ENCODE measurements at places on chromosomes 13 and 19.

- DNase-seq, result no peak
Measured at GRCh38 chr19:13987101-13987890, 18.8 kb downstream of the RFX1 start.

DNA sequence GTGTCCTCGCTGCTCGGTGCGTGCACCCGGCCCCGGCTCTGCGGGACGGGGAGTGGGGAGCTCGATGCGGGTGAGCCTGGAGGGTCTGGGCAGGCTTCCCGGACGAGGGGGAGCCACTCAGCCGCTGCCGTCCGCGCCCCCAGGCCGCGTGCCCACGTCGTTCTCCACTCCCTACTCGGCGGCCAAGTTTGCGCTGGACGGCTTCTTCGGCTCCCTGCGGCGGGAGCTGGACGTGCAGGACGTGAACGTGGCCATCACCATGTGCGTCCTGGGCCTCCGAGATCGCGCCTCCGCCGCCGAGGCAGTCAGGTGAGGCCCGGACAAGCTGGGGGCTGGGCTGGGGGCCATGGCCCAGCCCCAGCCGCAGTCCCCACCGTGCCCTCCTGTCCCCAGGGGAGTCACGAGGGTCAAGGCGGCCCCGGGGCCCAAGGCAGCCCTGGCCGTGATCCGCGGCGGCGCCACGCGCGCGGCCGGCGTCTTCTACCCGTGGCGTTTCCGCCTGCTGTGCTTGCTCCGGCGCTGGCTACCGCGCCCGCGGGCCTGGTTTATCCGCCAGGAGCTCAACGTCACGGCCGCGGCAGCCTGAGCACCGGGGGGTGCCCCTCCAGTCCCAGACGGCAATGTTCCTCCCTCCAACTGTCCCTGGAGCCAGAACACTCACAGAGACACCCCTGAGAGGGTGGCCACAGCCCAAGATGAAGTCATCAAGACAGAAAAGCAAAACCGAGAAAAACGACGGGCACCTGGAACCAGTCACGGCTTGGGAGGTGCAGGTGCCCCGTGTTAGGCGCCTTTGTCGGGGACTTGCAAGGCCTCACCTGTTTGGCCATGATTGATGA lies 2.5 kb upstream of the RPL36 start:
- DNase-seq, result no peak

DNA sequence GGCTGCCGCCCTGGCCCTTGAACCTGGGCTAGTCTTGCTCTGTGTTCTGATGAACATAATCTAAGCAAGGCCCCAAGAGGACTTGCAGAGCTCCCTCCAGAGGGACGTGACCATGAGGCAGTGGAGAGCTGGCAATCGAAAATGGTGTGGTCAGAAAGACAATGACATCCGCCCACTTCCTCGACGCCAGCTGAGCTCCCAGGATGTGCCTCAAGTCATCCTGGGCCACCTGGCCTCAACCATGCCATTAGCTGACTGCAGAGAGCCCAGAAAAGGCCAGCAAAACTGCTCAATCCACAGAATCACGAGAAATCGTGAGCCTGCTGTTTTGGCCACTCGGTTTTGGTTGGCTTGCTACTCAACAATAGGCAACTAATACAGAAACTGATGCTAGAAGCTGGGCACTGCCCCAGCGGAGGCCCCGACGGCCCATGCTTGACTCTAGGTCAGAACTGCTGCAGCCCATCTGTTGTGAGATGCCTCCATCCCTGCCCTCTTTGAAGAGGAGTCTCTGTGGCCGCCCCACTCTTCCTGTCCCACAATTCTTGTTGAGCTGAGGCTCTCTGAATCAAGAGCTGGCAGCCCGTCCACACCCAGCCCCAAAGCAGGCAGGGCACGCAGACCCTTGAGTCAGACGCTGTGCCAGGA lies 53.3 kb downstream of the STK24 start:
- DNase-seq, result peak; percentile 44

GRCh38 chr13:86445672-86446071 lies 646.5 kb upstream of the SLITRK6 start:
- no peak for DNase-seq

- DNase-seq, result no peak
Measured at GRCh38 chr19:28074773-28075172, 1138.2 kb downstream of the UQCRFS1 start.

DNA sequence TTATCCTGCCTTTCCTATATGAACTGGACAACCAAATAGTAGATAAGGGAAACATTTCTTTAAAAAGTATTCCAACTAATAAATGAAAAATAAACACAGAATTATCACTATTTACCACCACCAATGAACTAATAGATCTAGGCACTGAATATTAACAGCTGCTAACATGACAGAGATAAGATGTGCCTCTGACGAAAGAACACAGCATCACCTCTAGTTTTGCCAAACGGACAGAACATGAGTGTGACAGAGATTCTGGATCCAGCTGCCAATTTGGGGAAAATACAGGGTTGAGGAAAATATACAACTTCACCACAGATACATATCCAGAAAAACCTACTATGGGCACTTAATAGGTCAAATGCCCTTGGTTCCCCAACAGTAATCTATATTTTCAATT lies 18.0 kb downstream of the VPS36 start:
- DNase-seq, result no peak

DNA sequence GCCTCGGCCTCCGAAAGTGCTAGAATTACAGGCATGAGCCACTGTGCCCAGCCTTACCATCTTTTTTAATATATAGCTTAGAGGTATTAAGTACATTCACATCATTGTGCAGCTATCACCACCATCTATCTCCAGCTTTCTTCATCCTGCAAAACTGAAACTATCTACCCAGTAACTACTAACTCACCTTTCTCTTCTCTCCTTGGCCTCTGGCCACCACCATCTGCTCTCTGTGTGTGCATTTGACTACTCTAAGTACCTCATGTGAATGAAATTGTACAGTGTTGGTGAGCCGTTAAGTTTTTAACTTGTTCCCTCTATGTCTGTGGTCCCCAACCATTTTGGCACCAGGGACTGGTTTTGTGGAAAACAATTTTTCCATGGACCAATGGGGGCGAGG lies 56.1 kb downstream of the CDK8 start:
- no peak for DNase-seq

DNA sequence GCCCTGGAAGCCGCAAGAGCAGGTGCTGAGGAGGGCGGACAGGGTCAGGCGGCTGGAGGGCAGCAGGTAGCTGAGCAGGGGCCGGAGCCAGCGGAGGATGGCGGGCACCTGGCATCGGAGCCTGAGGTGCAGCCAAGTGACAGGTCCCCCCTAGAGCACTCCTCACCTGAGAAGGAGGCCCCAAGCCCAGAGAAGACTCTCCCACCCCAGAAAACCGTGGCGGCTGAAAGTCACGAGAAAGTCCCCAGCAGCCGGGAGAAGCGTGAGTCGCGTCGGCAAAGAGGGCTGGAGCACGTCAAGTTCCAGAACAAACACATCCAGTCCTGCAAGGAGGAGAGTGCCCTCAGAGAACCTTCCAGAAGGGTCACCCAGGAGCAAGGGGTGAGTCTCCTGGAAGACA lies 20.5 kb upstream of the USE1 start:
- DNase-seq, result no peak

DNA sequence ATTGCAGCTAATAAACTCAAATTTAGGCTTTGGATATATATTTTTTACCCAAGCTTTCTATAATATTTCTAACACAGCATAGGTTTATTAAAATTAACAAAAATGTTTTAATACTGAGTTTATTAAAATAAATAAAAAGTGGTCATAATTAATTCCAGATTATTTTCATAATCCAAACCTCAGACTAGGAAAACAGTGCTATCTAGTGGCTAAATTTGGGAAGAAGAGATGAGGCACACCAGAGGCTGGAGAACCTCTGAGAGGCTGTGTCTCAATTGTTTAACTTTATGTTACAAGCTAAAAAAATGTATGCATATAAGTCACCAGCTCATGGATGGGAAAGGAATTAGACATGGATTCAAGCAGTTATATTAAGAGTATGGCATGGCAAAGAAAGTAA lies 392.5 kb downstream of the DIAPH3 start:
- DNase-seq, result no peak

DNA sequence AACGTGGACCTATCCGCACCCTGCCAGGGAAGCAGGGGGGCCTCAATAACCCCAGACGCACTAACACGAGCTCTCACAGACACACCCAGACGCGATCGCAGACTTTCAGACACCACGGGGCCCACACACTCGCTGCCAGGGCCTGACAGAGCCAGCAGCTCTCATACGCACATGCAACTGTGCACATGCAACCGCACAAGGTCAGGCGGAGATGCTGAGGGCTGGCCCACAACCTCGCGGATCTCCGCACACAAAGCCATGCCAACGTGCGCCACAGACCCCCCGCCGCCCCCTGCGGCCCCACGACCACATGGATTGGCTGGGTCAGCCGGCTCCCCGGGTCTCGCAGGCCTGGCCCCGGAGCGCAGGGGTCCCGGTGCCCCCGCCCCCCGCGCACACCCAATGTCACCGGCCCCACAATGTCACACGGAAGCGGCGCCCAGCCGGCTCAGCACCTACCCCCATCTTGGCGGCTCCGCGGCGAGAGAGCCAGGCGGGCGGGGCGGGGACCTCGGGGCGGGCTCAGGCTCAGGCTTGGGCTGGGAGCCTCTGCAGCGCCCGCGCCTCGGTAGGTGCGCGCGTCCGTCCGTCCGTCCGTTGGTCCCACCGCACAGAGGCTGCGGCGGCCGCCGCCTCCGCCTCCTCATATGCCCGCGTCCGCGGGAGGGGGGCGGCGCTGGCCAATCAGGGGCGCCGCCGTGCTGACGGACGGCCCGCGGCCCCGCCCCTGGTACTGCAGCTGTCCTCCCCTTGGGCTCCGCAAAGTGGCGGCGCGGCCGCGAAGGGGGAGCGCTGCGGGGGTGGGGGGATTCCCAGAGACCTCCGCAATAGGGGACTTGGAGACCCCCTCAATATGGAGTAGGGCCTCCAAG lies at the start of gene ATP1A3:
Gene ATP1A3, minus strand, starts transcription at position 619 of the 872 bp plus-strand sequence. Its CDS starts 154 bp downstream, at position 465.
- DNase-seq, result peak; percentile 70

DNA sequence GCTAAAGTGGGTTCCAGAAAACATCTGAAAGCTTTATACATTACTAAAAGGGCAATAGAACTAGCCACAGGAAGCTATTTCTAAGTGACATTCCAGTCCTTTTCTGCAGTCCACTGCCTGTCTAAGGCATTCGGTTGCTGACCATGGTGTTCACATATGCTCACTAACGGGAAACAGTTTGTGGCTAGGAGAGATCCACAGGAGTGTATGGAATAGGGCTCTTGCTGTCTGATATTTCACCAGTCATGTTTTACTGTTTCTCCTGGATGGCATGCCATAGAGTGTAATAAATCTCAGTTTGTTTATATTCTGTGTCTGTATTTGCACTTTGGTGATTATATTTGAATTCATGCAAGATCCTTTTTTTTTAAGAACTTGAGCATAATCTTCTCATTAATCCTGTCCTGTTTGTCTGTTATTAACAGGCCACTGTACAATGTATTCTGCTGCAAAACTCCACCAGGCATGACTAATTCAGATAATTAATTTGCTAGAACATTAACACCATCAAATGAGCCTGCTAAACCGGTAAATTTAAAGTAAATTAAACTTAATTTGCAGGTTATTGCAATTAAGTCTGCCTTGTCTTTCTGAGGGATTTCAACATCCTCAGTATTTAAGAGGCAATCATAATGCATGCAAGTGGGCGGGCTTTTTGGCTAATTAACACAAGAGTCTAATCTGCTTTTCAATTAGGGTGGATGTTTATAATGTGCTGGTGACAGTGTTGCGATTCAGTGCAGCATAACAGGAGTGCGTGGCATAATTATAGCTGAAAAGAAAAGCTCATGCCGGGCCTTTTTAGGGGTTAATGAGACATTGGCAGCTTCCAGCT lies 201.3 kb downstream of the POU4F1 start:
- no peak for DNase-seq

Data from activated CD4-positive, alpha-beta T cell treated with anti-CD3 and anti-CD28 coated beads, Interleukin-10, Interleukin-2, amounts not matched to agents 100 ng/mL and 50 ng/mL, durations not matched to agents 16 hours and 8 hours (primary cell).